ENCODE measurements at places on chromosomes 5 and 9. TPM values are rescaled to one million over a fixed set of nuclear protein-coding genes. Genes with fewer than 3 reads are reported as not detected.

The STK32A gene
- 0.06 TPM for total RNA-seq

DNA sequence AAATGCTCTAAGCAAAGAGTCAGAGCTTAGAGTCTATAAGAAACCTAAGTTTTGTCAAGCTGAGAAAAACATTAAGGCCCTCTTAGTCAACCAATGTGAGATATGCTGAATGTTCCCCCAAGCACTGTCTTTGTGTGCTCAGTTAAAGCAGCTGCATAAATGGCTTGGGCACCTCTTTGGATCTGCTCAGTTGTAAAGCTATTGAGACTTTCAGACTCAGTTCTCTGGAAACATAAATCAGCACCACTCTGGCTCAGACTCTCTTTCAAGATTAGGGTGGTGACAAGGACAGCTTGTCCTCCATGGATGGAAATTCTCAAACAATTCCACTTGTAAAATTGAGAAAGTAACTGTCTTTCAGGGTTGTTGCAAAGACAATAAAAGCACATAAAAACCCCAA lies 807.9 kb downstream of the PRELID2 start:
- DNase-seq, result no peak

GRCh38 chr9:38644601-38645000 lies 24.2 kb upstream of the ANKRD18A start:
- DNase-seq, result no peak

DNA sequence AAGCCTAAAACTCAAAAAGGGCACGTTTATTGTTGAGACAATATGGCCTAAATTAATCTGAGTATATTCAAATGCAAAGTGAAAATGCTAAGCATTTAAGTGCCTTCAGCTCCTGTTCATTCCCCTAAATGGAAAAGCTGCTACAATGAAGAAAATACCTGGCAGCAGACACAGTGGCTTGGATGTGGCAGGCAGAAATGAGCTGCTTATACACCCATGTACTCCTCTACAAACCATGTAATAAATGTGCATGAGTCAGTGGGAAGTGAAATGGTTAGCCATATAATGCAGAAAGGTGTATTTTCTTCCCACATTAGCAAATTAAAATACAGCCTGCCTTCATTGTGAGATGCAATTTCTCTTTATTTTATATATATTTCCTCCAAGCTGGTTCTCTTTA lies 859.2 kb upstream of the SEMA6A start:
- DNase-seq, result no peak

DNA sequence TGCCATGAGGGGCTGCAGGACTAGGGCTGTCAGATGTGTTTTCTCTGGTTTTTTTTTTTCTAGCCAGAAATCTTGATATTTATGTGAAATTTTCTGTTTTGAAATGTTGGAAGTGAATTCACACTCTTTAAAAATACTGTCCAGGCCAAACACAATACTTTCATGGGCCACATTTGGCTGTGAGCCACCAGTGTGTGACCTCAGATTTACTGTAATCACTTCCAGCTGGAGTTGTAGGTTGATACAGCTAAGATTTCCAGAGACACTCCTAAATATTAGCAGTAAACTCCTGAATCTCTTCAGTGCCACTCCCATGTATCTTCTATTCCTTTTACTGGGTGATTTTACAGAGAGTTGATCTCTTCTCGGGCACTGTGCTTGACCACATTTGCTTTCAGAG lies 92.2 kb upstream of the CKMT2 start:
- DNase-seq, result peak; percentile 8

GRCh38 chr5:80707645-80708044 lies 52.9 kb upstream of the DHFR start:
- no peak for DNase-seq

The FOXD4L3 gene
- total RNA-seq, result not detected

DNA sequence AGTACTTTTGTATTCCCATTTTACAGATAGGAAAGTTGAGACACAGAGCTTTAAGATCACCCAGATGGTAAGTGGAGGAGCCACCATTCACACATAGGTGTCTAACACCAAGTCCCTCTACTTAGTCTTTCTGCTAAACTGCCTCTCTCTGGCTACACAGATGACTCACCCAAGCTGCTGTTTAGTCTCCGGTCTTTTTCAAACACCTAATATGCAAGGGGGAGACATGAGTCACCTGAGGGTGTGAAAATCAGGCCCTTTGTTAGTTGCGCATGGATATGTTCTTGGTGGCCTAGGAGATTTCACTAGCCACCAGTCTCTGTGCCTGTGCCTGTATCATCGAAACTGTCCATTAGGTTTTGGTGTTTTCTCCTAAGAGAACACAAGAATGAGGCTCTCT lies 117.8 kb downstream of the MAST4 start:
- no peak for DNase-seq

DNA sequence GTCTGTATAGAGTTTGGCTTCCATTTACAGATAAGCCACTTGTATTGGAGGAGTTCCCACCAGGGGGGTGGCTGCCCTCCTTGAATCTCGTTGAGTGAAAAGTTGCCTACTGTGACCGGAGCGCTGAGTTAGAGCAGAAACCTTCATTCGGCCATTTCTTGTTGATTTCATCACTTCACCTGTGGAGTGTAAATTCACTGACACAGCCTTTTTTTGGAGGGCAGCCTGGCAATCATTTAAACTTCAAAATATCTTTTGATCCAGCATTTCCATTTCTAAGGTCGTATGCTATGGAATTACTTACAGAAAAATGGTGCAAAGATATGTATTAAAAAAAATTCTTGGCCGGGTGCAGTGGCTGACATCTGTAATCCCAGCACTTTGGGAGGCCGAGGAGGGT lies 40.8 kb downstream of the PRRC2B start:
- DNase-seq, result no peak

DNA sequence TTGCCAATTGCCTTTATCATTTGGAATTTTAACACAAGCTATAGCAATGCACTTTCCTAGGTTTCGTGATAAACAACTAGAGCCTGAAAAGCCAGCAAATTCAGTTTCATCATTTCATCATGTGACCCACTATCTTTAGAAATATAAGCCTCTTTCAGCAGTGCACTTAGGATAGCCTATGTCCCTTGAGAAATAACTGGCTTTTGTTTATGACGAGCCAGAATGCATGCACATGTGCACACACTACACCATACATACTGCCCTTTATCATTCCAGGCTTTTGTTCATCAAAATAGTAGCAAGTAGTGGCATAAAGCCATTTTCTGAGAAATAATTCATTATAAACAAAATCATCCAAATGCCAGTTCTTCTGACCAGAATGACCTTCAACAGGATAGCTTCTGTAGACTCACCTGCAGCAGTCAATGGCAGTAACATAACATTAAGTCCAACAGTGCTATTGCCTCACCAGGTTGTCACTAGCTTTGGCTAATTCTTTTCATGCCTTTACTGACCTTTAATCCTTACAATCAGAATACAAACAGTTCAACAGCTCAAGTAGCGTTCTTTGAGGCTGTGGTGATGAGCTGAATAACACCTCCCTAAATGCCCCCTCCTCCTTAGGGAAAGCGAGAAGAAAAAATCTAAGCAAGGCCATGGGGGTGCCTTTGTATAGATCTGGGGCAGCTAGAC lies 132.3 kb upstream of the SMARCA2 start:
- DNase-seq, result no peak

The VLDLR gene
- 22.6 TPM for total RNA-seq

DNA sequence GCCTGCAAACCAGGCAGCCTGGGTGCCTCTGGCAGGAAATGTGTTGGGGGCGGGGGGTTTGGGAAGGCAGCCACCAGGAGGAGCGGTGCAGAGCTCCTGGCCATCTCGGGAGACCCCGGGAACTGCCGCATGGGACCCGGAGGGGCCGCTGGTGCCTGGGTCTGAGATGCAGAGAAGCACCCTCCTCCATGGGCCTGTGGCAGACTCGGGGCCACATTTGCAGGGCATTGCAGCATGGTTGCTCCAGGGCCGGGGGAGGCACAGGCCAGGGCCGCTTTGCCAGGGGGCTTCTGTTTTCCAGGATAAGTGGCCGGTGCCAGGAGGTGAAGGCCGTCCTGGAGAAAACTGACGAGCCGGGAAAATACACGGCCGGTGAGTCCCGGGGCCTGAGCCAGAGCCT lies 1.7 kb downstream of the LCN1 start:
- no peak for DNase-seq

The PDZD2 gene
- 2.3 TPM for total RNA-seq

DNA sequence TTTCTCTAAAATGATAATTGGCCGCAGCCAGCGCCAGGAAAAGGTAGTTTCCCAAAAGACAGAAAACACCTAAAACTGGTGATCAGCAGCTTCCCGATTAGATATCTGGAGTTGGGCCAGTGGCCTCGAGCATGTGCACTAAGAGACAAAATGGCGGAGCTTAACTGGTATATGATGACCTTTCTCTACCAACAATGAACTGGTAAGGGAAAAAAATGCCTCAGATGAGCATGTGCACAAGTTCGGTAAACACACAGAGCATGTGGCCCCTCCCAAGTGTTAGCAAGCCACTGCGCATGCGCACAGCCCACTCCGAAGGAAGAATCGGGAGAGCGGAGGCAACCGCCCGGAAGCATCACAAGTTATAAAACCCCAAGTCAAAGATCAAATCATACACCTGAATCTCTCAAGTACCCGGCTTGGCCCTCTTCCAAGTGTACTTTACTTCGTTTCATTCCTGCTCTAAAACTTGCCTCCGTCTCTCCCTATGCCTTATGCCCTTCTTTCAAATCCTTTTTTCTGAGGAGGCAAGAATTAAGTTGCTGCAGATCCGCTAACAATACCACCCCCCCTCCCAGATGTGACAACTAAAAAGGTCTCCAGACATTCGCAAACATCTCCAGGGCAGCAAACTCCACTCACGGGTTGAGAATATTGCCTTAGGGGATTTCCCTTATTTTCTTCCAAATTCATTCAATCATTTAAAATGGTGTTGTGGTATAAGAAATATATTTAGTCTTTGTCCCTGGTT lies 15.0 kb upstream of the PTBP3 start:
- peak; percentile 94 for DNase-seq

DNA sequence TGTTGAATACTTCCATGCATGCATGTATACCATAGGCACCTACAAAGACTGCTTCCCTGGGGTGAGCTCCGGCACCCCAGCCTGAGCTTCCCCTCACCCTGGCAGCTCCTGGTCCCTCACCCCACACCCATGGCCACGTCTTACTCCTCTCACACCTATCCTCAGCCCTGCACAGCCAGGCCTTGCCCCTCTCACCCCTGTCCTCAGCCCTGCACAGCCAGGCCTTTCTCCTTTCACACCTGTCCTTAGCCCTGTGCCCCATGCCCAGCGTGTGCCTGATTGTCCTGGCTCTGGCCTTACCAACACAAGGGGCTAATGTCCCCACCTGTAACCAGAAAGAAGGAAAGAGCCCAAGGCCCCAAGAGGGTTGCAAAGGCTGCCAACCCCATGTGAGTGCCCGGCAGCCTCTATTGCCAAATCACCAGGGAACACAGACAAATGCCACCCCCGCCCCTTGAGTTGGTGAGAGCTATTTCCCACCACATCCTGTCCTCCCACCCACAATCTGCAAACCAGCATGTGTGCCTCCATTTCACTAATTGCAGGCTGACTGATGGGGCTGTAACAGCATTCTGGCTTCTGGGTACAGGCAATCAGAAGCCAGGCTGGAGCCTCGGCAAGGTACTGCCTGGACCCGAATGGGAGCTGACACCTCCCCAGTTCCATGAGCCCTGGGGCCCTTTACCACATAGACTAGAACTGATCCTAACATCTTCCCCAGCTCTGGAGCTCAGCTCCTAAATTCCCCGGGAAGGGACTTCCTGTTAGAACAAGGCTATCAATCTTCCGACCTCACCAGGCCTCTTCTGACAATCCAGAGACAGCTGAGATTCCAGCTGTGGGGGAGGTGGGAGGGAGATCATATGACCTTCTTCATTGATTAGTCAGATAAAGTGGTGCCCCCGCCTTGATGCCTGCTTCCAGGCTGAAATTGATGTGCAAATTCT lies 78.2 kb downstream of the FAM114A2 start:
- no peak for DNase-seq

- DNase-seq, result no peak
These were observed 53.9 kb downstream of the AHRR start for GRCh38 chr5:375336-375920.

DNA sequence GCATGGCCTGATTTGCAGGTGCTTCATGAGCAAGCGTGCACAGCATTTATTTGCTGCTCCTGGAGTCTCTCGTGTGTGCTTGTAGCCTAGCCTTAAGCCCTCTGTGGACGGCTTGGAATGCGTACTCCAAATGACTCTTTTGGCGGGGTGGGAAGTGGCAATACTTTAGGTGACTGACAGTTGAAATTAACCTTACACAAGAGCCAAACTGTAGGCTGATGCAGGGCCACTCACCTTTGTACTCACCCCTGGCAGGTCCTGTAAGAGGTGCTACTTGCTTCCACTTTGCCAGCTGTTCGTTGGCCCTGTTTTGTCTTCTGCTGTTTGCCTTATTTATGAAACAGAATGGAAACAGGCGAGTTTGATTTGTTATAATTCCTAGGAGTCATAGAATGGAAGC lies 22.9 kb downstream of the TENT4A start:
- DNase-seq, result no peak

DNA sequence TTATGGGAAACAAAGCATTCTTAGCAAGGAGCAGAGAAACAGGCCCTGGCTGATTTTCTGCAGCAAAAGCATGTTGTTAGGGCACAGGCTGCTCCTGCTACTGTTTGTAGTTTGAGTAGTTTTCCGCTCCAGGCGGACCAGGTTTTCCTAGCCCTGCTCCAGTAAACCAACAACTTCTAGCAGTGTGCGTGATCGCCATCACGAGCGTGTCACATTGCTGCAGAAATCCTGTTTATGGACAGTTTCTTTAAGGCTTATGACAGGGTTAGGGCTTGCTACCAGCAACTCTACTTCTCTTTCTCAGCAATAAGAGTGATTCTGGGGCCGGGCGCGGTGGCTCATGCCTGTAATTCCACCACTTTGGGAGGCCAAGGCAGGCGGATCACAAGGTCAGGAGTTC lies 803.9 kb upstream of the CDH10 start:
- DNase-seq, result no peak

The ADRA1B gene
- 2.5 TPM for total RNA-seq

- no peak for DNase-seq
These were observed 111.3 kb upstream of the ZNF462 start for GRCh38 chr9:106751681-106752080.

GRCh38 chr5:88760527-88760926 lies 122.5 kb downstream of the MEF2C start:
- no peak for DNase-seq

The SLC2A6 gene
- total RNA-seq, result 2.9 TPM

DNA sequence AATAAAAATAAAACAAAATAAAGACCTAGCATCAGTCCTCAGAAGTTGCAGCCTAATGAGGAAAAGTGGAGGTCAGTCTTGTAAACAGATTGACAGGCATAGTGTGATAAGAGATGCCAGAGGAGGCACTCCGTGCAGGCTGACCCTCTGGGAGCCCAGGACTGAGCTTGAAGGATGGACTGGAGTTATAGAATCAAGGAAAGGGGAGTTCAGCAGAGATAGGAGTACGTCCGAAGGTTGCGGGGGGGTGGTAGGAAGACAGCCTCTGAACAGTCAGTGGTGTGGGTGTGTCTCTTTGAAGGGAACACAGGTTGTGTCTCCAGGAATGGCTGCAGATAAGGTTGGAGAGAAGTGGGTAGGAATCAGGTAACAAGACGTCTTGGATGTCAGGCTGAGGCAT lies 126.1 kb upstream of the CPEB4 start:
- no peak for DNase-seq

All from left colon (tissue), 2 donors.